ENCODE measurements at places on chromosomes 16 and 17. TPM values are rescaled to one million over a fixed set of nuclear protein-coding genes. Genes with fewer than 3 reads are reported as not detected.

ESRP2 gene
- 0.30 TPM for polyA plus RNA-seq

NEUROD2 gene
- polyA plus RNA-seq, result not detected

CDH11 gene
- polyA plus RNA-seq, result 1.4 TPM

DHRS7C gene
- polyA plus RNA-seq, result 11.3 TPM

TEN1 gene
- 22.1 TPM for polyA plus RNA-seq

CALCOCO2 gene
- 122 TPM for polyA plus RNA-seq

GPR139 gene
- polyA plus RNA-seq, result not detected

CMTM2 gene
- not detected for polyA plus RNA-seq

CTRL gene
- polyA plus RNA-seq, result 0.90 TPM

ABCA8 gene
- polyA plus RNA-seq, result 13.4 TPM

LHX1 gene
- polyA plus RNA-seq, result not detected

MINK1 gene
- polyA plus RNA-seq, result 28.4 TPM

RGS11 gene
- 12.1 TPM for polyA plus RNA-seq

VKORC1 gene
- polyA plus RNA-seq, result 40.2 TPM

TBC1D3K gene
- not detected for polyA plus RNA-seq

ELMO3 gene
- 0.68 TPM for polyA plus RNA-seq

SPNS3 gene
- 0.36 TPM for polyA plus RNA-seq

CACNA1H gene
- 6.2 TPM for polyA plus RNA-seq

AIPL1 gene
- not detected for polyA plus RNA-seq

FOXC2 gene
- polyA plus RNA-seq, result 0.76 TPM

LGALS9B gene
- polyA plus RNA-seq, result not detected

HS3ST3B1 gene
- 2.3 TPM for polyA plus RNA-seq

CAPNS2 gene
- polyA plus RNA-seq, result not detected

PIK3R6 gene
- 0.69 TPM for polyA plus RNA-seq

PITPNM3 gene
- 0.42 TPM for polyA plus RNA-seq

TMEM235 gene
- polyA plus RNA-seq, result not detected

All from heart left ventricle (tissue), 16 donors.